Sigmoid colon (tissue), 7 donors: ENCODE measurements at places on chromosomes 16 and 17.
A peak's percentile ranks its signal among the peaks of the same experiment; 100 is the strongest.

DNA sequence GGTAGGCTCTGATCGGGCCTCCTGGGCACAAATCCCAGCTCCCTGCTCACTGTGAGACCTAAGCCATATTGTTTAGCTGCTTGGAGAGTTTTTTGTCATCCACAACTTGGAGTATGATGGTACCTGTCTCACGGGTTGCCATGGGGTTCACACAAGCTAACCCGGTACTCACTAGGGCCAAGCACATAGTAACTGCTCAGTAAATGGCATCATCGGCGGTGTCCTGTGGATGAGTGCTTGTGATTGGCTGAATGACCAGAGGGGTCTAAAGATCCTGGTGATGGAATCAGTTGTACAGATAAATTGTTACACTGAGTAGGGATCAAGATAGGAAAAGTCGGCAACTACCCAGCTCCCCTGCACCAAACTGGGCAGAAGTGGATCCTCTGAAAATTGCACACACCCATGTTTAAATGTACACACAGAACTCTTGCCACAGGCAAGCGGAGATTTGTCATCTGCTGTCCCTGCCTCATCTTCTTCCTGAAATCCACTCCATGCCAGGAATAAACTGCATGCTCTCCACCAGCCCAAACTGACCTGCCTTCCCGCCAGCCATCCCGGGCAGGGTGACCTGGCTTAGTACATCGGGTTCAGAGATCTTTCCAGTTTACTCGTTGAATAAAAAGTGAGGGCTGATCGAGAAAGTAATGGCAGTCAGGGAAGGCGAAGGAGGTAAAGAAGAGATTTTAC is 6.5 kb downstream of the MAPT start:
- no peak overlapping the region for H3K27ac ChIP-seq
- H3K4me1 ChIP-seq: peaks cover 20% of the 10 kb centered on the region
- no peak overlapping the region for H3K4me3 ChIP-seq
- no peak for DNase-seq
- H3K27me3 ChIP-seq: peaks cover 23% of the 10 kb centered on the region

GRCh38 chr17:70320673-70321345 is 151.5 kb downstream of the KCNJ2 start:
- H3K4me3 ChIP-seq: no peak overlapping the region
- no peak for DNase-seq
- H3K36me3 ChIP-seq: no peaks in the 10 kb centered on the region
- peaks cover 30% of the 10 kb centered on the region for H3K4me1 ChIP-seq
- no peak overlapping the region for H3K27ac ChIP-seq

- H3K4me3 ChIP-seq: no peak overlapping the region
- no peak for DNase-seq
- no peaks in the 10 kb centered on the region for H3K36me3 ChIP-seq
- H3K27ac ChIP-seq: no peak overlapping the region
- peaks cover 8% of the 10 kb centered on the region for H3K4me1 ChIP-seq
These were observed 1.2 kb upstream of the HBA1 start for GRCh38 chr16:175011-175949.

GRCh38 chr17:68161644-68162428 is 86.0 kb upstream of the AMZ2 start:
- no peak for DNase-seq
- no peaks in the 10 kb centered on the region for H3K4me1 ChIP-seq
- H3K4me3 ChIP-seq: no peak overlapping the region
- peak overlapping the region; percentile 19 for H3K27ac ChIP-seq

GRCh38 chr17:22310717-22311686 is 618.7 kb downstream of the KCNJ18 start:
- DNase-seq: no peak
- no peak overlapping the region for H3K27ac ChIP-seq
- no peaks in the 10 kb centered on the region for H3K27me3 ChIP-seq
- no peaks in the 10 kb centered on the region for H3K4me1 ChIP-seq
- no peaks in the 10 kb centered on the region for H3K36me3 ChIP-seq

DNA sequence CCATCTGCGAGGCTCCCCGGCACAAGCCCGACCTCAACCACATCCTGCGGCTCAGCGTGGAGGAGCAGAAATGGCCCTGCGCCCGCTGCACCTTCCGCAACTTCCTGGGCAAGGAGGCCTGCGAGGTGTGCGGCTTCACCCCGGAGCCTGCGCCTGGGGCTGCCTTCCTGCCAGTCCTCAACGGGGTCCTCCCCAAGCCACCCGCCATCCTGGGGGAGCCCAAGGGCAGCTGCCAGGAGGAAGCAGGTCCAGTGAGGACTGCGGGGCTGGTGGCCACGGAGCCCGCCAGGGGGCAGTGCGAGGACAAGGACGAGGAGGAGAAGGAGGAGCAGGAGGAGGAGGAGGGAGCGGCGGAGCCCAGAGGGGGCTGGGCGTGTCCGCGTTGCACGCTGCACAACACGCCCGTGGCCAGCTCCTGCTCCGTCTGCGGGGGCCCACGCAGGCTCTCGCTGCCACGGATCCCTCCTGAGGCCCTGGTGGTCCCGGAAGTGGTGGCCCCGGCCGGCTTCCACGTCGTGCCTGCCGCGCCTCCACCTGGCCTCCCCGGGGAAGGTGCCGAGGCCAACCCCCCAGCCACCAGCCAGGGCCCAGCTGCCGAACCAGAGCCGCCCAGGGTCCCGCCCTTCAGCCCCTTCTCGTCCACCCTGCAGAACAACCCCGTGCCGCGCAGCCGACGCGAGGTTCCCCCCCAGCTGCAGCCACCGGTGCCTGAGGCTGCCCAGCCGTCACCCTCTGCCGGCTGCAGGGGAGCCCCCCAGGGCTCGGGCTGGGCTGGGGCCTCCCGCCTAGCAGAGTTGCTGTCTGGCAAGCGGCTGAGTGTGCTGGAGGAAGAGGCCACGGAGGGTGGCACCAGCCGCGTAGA is 13.1 kb upstream of the PRR35 start:
- peaks cover 19% of the 10 kb centered on the region for H3K36me3 ChIP-seq
- peaks cover 5% of the 10 kb centered on the region for H3K4me1 ChIP-seq
- no peak overlapping the region for H3K27ac ChIP-seq
- no peaks in the 10 kb centered on the region for H3K27me3 ChIP-seq

GRCh38 chr17:60077672-60078519 is 825 bp downstream of the HEATR6 start:
- H3K27ac ChIP-seq: peak overlapping the region; percentile 86
- H3K4me1 ChIP-seq: peaks cover 11% of the 10 kb centered on the region
- peaks cover 22% of the 10 kb centered on the region for H3K36me3 ChIP-seq
- H3K27me3 ChIP-seq: no peaks in the 10 kb centered on the region
- DNase-seq: no peak
- H3K4me3 ChIP-seq: peak overlapping the region; percentile 70

- DNase-seq: no peak
- no peak overlapping the region for H3K27ac ChIP-seq
- no peaks in the 10 kb centered on the region for H3K27me3 ChIP-seq
- H3K4me1 ChIP-seq: peaks cover 9% of the 10 kb centered on the region
- peaks cover 33% of the 10 kb centered on the region for H3K36me3 ChIP-seq
These were observed 56.0 kb downstream of the CYB561 start for GRCh38 chr17:63390090-63390489.

DNA sequence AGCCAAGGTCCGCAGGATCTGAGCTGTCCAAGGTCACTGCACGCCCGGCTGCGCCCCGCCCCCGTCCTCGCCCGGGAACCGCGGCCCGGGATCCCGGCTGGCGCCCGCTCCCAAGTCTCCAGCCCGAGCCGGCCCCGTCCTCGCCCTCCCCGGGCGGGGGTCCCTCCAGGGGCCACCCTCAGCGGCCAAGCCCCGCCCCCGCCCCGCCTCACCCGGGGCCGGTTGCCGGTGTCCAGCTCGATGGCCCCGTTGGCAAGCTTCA is 216 bp downstream of the VPS9D1 start:
- no peaks in the 10 kb centered on the region for H3K27me3 ChIP-seq
- DNase-seq: no peak
- H3K4me3 ChIP-seq: peak overlapping the region; percentile 98
- H3K36me3 ChIP-seq: peaks cover 11% of the 10 kb centered on the region
- peak overlapping the region; percentile 98 for H3K27ac ChIP-seq

DNA sequence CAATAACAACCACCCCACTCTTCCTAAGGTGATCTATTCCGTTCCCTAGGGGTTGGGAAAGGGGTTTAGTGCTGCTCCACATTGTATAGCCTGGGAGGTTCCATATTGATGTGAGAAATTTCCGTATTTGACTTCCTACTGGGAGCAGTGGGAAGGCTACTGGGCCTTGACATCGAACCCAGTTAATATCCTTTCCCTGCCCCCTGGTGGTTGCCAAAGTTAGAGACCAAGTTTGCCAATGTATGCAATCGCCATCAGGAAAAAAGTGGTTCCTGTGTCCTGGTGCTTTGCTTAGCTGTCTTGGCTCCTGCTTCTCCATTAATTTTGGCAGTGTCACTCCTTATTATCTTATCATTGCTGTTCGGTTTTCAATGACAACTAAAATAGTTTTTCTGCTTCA is 914.9 kb downstream of the KCNJ2 start:
- no peak overlapping the region for H3K4me3 ChIP-seq
- H3K27ac ChIP-seq: no peak overlapping the region
- DNase-seq: no peak

GRCh38 chr17:64599827-64600226 is 62.3 kb downstream of the SMURF2 start:
- no peaks in the 10 kb centered on the region for H3K36me3 ChIP-seq
- no peak for DNase-seq
- no peaks in the 10 kb centered on the region for H3K4me1 ChIP-seq
- H3K27ac ChIP-seq: no peak overlapping the region
- no peaks in the 10 kb centered on the region for H3K27me3 ChIP-seq

DNA sequence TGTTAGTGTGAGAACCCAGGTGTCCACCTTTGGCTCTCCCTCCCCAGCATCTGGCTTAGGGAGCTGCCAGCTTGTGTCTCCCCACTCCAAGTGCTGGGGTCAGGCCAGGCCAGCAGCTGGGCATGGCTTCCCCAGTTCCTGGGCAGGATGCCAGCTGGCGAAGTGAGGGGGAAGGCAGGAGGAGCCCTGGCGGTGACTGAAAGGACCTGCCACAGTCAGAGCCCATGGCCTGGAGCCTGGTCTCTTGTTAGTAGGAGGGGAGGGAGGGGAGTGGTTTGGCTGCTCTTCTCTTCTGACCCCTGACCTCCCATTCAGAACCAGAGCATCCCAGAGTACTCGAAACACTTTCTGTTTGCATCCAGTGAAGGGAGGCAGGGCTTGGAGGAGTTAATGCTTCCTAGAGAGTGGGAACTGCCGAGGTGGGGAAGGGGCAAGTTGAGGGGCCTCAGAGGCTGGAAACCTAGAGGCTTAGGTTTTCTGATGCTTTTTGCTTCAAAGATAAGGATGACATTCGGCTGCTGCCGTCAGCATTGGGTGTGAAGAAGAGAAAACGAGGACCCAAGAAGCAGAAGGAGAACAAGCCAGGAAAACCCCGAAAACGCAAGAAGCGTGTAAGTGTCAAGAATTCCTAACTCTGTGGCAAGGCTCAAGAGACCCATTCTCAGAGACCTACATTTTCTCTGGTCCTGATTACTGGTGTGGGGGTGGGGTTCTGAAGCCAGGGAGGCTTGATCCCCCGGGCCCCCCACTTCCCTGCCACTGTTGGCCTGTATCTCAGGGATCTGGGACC is 772 bp downstream of the CHD3 start:
- peaks cover 9% of the 10 kb centered on the region for H3K36me3 ChIP-seq
- peak; percentile 99 for DNase-seq
- peaks cover 48% of the 10 kb centered on the region for H3K4me1 ChIP-seq
- H3K27me3 ChIP-seq: no peaks in the 10 kb centered on the region

DNA sequence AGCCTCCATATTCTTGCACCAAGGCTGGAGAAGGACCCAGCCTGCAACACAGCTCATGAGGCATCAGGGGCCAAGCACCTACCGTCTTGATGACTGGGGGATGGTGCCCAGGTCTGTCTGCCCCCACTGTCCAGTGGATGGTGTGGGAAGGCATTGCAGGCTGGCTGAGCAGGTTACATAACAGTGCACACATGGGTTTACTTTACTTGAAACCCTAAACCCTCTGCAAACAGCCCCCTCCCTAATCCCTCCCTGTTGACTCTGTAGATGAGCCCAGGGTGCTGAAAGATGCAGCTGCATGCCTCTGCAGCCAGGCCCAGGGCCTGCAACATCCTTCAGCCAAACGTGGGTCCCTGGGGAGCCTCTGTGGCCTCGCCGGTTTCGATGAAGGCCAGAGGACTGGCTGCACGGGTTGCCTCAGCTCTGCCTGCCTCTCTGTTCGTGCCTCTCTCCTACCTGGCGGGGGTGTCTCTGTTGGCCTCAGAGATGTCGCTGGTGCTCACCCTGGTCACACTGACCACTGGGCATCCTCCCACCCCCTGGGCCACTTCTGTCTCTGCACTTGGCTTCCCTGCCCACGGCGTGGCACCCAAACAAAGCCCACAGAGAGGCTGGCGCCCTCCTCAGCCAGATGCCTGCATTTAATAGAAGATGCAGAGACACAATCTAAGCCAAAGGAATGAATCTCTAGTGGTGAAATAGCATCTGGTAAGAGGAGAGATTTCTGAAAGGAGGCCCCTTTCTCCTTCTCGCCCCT is 95.1 kb downstream of the METRNL start:
- no peak overlapping the region for H3K27ac ChIP-seq
- no peaks in the 10 kb centered on the region for H3K27me3 ChIP-seq
- no peak overlapping the region for H3K4me3 ChIP-seq
- H3K4me1 ChIP-seq: no peaks in the 10 kb centered on the region

DNA sequence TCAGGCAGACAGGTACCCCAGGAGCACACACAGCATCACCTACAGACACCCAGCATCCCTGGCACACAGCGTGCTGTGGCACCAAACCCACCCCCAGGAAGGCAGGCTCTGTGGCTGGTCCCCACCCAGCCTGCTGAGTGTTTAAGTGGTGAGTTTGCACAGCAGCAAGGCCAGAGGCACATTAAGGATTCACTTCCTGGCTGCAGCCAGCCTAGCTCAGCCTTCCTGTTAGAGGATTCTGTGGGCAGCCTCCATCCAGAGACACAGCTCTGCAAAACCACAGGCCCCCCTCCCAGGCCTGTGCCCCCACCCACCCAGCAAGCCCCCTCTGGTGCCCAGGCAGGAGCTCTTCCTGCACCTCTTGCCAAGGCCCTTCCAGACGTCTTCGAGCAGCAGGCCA is 36.1 kb upstream of the PHB1 start:
- H3K36me3 ChIP-seq: no peaks in the 10 kb centered on the region
- no peak overlapping the region for H3K4me3 ChIP-seq
- DNase-seq: no peak
- no peaks in the 10 kb centered on the region for H3K4me1 ChIP-seq

- no peaks in the 10 kb centered on the region for H3K27me3 ChIP-seq
- no peak overlapping the region for H3K27ac ChIP-seq
- H3K36me3 ChIP-seq: no peaks in the 10 kb centered on the region
- DNase-seq: no peak
These were observed 281.7 kb upstream of the ZFHX3 start for GRCh38 chr16:73329358-73330286.
